MM.1S (cell line): ENCODE measurements at places on chromosomes 1 and 21.

GRCh38 chr1:221182791-221183533, 303.7 kb downstream of the HLX start:
- H3K36me3 ChIP-seq = no peaks in the 10 kb centered on the region
- H3K4me1 ChIP-seq = no peaks in the 10 kb centered on the region
- no peak for DNase-seq
- no peak overlapping the region for H3K4me3 ChIP-seq
- H3K27ac ChIP-seq = no peak overlapping the region

- no peak for DNase-seq
- H3K27me3 ChIP-seq = no peaks in the 10 kb centered on the region
- H3K4me3 ChIP-seq = no peak overlapping the region
These were observed 305.8 kb downstream of the KCNT2 start for GRCh38 chr1:196302420-196302819.

DNA sequence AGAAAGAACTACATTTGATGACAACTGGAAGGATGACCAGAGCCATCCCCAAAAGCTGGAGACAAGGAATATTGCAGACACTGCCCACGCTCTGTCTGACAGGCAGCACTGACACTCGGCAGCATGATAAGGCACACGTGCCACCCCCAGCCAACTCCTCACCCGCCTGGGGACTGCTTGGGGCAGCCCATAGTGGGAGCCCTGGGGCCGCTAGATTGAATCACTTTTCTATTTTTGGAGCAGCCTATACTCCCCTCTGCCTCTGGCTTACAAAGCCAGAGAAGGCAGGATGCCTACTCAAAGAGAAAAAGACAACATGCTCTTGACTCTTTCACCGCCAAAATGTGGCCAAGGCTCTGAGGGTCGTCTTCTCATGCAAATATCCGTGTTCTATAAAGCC, 1.3 kb downstream of the SMG5 start:
- no peaks in the 10 kb centered on the region for H3K27me3 ChIP-seq
- H3K4me1 ChIP-seq = peaks cover 23% of the 10 kb centered on the region; the same call in 1 of the 2 replicates
- peak; percentile 91 for DNase-seq
- peaks cover 21% of the 10 kb centered on the region for H3K36me3 ChIP-seq
- H3K27ac ChIP-seq = peak overlapping the region; percentile 68
- H3K4me3 ChIP-seq = peak overlapping the region; percentile 84

GRCh38 chr1:213327017-213327667, 276.1 kb downstream of the RPS6KC1 start:
- no peak for DNase-seq
- H3K36me3 ChIP-seq = no peaks in the 10 kb centered on the region
- H3K4me1 ChIP-seq = no peaks in the 10 kb centered on the region
- H3K27ac ChIP-seq = no peak overlapping the region
- no peak overlapping the region for H3K4me3 ChIP-seq

- peaks cover 6% of the 10 kb centered on the region; the same call in 1 of the 2 replicates for H3K4me1 ChIP-seq
- DNase-seq = no peak
- no peak overlapping the region for H3K27ac ChIP-seq
- H3K4me3 ChIP-seq = no peak overlapping the region
- H3K36me3 ChIP-seq = no peaks in the 10 kb centered on the region
These were observed 6.7 kb downstream of the C1orf105 start for GRCh38 chr1:172427191-172427590.
